ENCODE measurements at places on chromosomes 2 and 18.

DNA sequence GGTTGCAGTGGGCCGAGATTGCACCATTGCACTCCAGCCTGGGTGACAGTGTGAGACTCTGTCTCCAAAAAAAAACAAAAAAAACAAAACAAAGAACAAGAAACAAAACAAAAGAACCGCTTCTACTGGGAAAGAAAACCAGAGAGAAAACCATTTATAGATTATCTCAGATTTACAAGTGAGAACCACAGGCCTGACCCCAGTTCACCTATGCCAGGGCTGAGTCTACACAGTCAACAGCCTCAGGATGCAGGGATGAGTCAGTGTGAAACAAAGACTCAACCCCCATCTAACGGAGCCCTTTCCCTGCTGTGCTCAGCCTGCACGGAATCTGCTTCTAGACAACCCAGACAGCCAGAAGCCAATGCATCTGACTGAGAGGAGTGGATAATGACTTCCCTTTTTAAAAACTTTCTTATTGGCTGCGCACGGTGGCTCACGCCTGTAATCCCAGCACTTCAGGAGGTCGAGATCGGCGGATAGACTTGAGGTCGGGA lies 25.5 kb upstream of the YWHAQ start:
- DNase-seq: no peak

GRCh38 chr2:3282056-3282998 lies 95.3 kb downstream of the EIPR1 start:
- peak; percentile 92 for DNase-seq

DNA sequence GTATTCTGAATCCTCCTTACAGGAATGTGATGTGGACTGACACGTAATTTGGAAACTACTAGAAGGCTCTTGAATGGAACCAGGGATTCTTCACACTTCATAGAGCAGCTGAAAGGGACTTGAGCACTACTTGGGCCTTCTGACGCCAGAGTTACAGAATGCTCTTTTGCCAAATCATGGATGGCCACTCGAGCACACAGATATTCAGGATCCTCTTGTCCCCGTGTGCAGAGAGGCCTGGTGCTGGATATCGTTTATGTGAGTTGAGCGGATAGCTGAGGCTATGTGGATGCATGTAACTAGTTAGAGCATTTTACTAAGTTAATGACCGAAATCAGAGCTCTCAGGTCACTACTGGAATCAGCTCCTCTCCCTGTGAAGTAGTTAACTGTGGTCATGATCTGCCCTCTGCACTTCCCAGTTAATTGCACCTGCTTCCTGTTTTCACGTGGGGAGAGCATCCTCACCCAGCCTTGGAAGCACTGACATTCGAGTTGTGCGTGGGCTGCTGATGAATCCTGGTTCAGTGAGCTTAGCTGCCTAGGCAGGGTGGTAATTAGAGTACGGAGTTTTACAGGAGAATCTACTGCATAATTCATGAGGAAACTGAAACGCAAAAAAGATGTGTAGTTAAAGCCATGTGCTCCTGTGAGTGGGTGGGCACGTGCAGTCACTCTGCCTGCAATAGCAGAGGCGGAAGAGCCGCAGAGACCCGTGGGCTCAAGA lies 5.2 kb upstream of the TPO start:
- DNase-seq: no peak

- peak; percentile 38 for DNase-seq
These were observed 785.0 kb downstream of the CNTNAP5 start for GRCh38 chr2:124810132-124810531.

GRCh38 chr2:169091761-169092519 lies 22.6 kb downstream of the DHRS9 start:
- no peak for DNase-seq

DNA sequence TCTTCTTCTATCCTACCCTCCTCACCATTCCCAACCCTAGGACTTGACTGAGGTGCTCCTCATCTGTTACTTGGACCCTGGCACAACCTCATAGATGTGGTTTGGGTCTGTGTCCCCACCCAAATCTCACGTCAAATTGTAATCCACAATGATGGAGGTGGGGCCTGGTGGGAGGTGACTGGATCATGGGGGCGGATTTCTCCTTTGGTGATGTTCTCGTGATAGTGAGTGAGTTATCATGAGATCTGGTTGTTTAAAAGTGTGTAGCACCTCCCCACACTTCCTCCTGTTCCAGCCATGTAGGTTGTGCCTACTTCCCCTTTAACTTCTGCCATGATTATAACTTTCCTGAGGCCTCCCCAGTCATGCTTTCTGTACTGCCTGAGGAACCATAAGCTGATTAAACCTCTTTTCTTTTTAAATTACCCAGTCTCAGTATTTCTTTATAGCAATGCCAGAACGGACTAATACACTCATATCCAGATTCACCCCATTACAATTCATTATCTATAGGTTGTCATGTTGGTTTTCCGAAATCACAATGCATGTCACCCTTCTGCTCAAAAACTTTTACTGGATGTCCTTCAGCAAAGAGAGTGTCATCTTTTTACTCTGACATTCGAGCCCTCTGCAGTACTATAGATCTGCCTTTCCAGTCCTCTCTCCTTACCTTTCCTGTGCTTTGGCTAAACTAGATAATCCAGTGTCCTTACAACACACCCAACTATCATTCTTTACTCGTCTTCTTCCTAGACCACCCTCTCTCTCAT lies 45.7 kb downstream of the APOB start:
- no peak for DNase-seq

DNA sequence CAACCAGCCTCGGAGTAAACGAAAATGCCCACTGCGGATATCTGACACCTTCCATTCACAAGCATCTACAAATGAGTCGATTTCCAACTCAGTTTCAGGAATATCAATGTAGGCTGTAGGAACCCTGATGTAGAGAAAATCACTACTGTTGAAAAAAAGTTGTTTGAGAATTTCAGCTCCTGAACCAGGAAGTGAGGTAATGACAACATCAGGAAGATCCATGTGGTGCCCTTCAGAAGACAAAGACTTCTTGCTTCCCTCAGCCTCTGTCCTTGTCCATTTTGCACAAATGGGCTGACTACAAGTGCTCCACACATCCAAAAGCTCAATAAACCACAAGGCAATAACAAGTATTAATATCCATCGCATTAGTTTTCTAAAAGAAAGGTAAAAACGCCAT lies 4.7 kb downstream of the DSEL start:
- DNase-seq: no peak

GRCh38 chr2:169438466-169439072 lies 40.7 kb upstream of the BBS5 start:
- DNase-seq: no peak

DNA sequence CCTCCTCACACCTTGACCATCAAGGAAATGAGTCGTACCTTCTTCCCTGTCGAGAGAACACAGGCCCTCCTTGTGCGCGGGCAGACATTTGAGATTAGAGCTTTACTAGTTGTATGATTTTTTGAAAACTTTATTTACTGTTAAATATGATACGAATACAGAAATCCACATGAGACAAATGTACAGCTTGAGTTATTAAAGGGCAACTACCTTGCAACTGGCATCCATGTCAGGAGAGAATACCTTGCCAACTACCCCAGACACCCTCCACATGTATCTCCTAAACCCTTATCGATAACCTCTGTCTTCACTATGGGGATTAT lies 28.3 kb downstream of the KLHL23 start:
- no peak for DNase-seq

DNA sequence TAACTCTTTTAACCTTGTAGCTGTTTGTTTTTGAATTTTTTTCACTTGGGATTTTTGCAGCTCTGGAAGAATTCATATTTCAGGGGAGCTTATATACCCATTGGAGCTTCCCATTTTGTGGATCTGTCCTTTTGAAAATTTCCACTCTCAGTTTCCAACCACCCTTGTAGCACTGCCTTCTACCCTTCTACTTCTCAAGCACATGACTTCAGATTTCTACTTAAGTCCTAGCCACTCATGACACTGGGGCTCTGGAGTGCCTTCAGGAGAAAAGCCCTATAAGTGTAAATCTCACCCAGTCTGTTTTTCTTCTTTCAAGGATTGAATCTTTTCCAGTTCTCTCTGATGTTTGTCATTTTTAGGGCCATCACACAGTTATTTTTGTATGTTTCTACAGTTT lies 283.7 kb upstream of the KCNH7 start:
- no peak for DNase-seq

DNA sequence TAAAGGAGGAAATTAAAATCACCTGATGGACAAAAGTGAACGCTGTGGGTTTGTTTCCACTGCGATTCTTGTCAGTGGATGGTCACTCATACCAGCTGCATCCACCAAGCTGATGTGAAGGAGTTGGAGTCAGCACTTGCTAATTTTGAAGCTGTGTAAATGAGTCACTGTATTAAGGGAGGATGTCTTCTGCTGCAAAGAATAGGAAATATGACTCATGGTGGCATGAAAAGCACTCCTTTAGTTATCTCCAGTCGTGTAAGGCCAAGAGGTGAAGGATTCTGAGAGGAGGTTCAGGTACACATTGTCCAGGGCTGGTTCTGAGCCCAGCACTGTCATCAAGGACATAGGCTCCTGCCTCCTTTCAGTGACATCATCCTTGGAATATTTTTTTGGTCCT lies 71.7 kb upstream of the SKOR2 start:
- no peak for DNase-seq

GRCh38 chr2:72148003-72148836 lies 558 bp upstream of the CYP26B1 start:
- no peak for DNase-seq
